Endothelial cell (in vitro differentiated cells): ENCODE measurements at places on chromosomes 2 and 18. TPM values are rescaled to one million over a fixed set of nuclear protein-coding genes. Genes with fewer than 3 reads are reported as not detected.

The POTEJ gene
- total RNA-seq, result not detected

DNA sequence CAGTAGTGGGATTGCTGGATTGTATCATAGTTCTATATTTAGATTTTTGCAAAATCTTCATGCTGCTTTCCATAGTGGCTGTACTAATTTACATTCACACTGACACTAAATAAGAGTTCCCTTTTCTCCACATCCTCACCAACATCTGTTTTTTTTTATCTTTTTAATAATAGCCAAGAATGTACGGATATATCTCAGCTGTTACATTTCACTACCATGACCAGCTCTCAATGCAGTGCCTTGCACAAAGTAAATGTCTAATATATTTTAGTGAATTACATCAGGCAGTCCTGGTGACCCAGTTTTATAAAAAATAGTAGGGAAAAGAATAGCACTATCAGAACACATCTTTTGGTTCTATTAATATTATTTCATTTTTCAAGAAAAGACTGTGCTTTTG, 161.8 kb downstream of the LNPK start:
- no peak overlapping the region for H3K27ac ChIP-seq
- H3K36me3 ChIP-seq, result no peaks in the 10 kb centered on the region
- no peak for DNase-seq
- H3K4me3 ChIP-seq, result no peak overlapping the region

DNA sequence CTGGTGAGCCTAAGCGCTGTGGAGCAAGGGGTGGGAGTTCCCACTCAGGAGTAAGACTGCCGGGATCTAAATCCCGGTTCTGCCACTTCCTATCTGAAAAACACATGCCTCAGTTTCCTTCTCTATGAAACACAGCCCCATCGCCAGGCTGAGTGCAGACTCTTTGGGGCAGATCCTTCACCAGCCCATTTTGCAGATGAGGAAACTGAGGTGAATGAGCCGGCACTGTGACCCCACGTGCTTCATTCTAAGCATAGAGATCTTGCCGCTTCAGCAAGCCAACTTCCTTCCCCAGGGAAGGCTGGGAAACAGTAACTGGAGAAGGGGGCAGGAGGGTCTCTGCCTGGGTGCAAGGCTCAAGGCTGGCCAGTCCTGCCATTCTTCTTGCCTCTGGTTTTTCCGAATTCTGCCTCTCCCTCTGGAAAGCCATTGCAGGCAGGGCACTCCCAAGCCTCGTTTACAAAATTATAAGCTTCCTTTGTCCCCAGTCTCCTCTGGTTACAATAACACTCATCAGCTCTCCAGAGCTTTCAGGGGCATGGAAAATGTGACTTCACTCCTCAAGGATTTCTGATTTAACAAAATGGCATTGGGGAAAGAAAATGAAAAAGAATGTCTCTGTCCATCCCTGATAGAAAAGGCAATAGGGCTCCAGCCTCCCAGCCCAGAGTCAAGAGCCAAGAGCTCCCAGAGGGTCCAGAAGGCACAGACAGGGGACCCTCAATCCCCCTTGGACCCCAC, 249.2 kb downstream of the TNS1 start:
- H3K4me3 ChIP-seq, result no peak overlapping the region
- peaks cover 5% of the 10 kb centered on the region for H3K27me3 ChIP-seq
- peaks cover 11% of the 10 kb centered on the region for H3K4me1 ChIP-seq
- no peaks in the 10 kb centered on the region for H3K36me3 ChIP-seq

The HOXD12 gene
- total RNA-seq, result not detected
